WERI-Rb-1 (cell line): ENCODE measurements at places on chromosomes 11 and 22.

DNA sequence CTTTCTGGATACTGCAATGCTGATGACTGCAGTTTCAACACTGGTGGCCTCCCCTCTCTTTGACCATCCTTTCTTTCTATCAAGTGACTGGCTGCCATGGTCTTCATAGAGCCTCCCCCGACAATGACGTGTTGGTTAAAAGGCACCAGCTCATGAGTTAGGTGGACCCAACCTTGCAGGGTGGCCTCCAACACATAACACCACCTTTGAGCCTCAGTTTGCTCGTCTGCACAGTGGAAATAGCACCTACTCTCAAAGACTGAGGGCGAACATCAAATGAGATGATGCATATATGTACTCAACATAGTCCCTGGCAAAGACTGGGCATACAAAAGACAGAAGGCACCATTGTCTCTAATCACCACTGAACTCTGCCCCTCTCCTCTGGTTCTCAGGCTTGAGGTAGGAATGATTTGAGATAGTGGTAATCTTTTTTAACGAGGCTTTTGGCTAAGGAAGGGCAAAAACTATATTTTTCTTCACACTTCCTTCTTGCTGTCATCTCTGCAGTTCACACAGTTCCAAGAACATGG is 119.1 kb downstream of the NAT10 start:
- no peak for DNase-seq

DNA sequence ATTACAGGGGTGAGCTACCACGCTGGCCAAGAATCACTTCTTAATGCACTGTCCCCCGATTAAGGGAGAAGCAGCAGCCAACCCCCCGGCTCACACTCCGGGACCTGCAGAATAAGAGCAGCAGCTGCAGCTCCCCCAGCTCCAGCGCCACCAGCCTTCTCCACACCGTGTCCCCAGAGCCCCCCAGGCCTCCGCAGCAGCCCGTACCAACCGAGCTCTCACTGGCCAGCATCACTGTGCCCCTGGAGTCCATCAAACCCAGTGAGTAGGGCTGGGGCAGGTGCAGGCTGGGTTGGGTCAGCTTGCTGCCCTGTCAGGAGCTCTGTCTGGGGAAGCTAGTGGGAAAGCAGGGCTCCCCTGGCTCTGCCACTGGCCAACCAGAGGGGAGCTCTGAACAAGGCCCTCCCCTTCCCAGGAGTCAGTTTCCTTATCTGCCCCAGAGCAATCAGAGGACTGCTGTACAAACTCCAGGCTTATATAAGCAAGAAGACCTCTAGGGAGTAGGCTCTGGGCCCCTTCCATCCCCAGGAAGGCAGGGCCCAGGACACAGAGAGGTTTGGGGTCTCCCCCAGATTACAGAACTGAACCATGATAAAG is 8.5 kb upstream of the SH3BP1 start:
- no peak for DNase-seq

- DNase-seq = no peak
Measured at GRCh38 chr11:14144934-14145333, 182.4 kb downstream of the SPON1 start.

DNA sequence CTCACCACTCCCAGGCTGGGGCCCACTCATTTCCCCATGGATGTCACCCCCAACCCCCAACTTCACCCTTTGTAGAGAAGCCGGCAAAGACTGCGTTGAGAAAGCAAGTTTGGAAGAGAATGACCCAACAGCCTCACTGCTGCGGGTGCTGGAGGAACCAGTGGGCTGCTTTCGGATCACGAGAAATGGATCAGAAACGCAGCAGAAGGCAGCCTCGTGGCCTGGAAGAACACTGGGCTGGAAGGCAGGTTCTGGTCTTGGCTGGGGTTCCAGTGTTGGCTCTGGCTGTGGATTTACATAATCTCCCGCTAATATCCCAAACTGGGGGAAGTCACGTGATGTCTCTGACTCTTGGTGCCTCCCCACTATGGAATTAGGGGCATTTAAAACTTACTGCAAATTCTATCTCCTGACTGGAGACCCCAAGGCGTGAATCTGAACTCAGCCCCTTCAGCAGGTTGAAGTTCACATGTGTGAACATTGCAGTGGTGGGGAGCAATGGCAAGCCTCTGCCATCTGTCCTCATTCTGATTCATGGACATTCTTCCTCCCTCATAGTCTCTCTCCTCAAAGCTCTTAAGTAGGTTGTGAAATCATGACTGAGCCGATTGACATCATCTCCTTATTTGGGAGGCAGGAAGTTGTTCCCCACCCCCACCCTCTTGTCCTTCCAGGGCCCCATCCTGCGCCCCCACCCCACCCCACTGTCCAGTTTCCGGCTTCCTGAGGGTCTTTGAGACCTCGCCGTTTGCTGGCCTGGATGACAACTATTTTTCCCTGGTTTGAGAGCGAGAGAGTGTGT is 37.0 kb upstream of the TIMP3 start:
- DNase-seq = peak; percentile 51

DNA sequence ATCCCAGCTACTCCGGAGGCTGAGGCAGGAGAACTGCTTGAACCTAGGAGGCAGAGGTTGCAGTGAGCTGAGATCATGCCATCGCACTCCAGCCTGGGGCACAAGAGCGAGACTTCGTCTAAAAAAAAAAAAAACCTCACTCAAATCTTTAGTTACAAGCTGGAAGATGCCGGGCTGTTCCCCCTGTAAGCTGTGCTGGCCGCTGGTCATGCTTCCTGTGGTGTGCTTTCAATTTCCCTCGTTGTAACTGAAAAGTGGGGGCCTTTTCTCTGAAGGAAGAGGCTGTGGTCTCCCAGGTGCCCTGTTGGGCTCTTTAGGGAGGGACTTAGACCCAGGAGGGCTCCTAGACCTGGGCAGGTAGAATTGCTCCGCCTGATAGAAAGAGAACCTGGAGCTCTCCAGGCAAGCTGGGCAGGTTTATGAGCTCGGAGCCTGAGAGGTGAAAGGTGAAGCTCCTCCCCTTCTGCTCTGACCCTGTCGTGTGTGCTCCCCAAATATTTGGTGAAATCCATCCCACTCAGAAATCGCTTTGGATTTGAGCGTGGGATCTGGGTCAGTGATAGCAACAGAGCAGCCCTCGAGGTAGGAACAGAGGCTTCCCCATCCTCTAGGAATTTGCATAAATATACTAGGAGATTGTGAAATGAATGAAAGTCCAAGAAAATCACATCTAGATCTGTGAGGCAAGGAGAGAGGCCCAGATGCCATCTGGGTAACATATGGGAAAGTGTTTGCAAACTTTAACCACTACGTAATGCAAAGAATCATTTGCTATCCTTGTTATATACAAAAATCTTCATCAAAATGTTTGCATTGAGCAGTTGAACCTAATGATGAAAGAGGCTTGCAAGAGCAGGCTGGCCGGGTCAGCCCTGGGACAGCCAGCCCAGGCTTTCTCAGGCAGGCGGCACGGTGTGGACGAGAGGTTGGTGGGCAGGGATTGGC is 154.3 kb downstream of the FBXO7 start:
- no peak for DNase-seq
